ENCODE measurements at places on chromosomes 4 and X. TPM values are rescaled to one million over a fixed set of nuclear protein-coding genes. Genes with fewer than 3 reads are reported as not detected.
A peak's percentile ranks its signal among the peaks of the same experiment; 100 is the strongest.

ARSJ gene
- total RNA-seq = not detected

NLRP2B gene
- not detected for total RNA-seq

GPR34 gene
- total RNA-seq = not detected

MAOB gene
- total RNA-seq = not detected

TCEAL5 gene
- total RNA-seq = not detected

DCAF8L2 gene
- not detected for total RNA-seq

- no peak for DNase-seq
Observed at GRCh38 chrX:31449081-31449480, 377.2 kb upstream of the FTHL17 start.

DNA sequence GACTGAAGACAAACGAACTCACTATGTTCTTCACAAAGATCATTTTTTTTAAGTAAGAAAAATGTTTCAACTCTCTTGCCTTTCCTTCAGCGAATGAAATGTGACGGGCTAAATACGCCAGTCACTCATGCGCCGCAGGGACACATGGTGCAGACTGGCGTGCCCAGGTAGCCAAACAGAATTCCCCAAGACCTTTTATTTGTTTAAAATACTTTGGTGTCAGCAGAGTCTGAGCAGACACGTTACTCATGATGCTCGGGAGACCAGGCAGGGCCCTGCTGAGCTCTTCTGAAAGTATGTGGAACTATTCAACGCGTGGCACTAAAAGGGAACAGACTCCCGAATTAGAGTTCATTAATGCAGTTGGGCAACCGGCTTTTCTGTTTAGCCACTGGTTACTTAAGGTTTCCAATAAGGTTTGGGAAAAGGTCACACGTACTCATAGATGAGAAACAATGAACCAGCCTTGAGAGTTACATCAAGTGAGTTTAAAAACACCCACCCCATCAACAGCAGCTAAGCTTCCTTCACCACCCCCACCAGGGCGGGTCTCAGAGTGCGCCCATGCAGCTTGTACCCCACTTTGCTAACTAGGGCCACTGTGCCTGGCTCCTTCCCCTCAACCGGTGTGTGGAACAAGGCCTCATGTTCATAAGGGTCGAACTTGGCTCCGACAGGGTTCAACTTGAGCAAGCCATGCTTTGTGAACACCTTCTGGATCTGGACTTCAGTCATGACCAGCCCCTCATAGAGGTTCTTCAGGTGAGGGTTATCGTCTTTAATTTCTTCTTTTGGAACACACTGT is 7.3 kb downstream of the GRPEL1 start:
- DNase-seq = no peak

- DNase-seq = no peak
Observed at GRCh38 chr4:156109943-156110900, 156.6 kb upstream of the CTSO start.

DNA sequence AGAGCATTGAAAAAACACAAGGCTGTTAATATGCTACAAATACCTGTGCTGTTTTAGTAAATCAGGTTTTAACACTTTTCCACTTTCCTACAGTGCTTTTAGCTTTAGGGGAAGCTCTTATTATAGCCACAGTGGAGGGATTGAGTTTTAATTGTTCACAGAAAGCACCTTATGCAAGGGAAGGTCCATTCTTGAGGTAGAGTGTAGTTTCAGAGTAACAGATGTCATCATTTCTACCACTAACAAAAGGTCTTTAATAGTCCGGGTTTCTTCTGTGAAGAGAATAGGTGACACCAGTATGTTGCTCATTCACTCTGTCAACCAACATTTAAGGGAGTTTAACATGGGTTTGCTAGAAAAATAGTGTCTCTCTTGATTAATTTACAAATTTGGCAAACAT is 104.4 kb downstream of the STIM2 start:
- no peak for DNase-seq

DNA sequence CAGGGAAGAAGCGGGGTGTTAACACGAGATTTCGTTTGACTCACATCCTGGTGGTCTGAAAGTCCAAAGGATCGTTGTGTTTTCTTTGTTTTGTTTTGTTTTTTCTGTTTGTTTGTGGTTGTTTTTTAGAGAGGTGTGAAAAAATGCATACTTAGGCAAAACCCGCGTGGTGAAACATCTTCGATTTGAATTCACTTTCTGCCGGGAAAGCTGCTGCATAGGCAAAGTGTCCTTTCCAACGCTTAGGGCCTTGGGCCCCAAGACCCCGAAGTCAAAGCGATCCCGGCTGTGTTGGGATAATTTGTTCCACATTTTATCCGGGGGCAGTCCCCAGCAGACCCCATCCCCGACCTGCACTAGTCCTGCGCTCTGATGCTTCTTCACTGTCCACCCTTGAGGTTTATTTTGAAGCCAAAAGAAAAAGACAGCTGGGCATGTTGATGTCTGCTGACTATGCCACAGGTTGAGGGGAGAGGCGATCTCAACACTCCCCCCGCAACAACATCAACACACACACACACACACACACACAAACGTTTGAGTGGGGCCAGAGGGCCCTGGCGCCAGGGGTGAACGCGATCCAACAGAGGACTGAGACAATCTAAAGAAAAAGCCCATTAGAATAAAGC is 2.0 kb downstream of the MSX1 start:
- peak; percentile 42 for DNase-seq

GRCh38 chrX:112746812-112747595 is 67.3 kb upstream of the LHFPL1 start:
- DNase-seq = no peak

DNA sequence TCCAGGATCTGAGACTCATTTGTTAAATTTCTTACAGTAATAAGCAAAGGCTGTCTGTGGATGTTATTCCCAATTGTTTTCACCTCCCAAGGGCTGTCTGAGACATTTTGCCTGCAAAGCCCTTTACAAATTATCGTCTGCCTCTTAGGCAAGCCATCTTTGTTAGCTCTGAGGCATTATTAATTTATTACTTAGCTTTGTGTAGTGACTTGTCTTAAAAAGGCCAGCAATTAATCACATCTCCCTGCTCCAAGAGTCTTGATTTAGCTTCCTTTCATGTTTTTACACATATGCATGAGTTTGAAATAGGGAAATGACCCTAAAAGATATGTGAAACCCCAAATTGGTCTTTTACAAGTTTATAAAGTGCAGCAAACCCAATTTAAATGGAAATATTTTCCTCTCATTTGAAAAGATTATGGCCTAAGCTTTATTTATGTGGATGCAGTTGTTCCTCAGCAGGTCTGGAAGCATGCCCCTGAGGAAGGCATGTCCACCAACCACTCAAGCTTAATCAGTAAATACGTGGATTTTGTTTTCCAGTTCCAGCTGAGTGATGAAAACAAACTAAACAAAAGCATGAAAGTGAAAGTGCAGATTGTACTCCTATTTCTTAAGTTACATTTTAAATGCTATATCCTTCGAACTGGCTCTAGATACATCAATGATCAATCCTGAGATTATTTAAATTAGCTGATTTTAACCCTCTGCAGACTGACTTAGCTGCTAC is 173.6 kb upstream of the LNX1 start:
- no peak for DNase-seq

DNA sequence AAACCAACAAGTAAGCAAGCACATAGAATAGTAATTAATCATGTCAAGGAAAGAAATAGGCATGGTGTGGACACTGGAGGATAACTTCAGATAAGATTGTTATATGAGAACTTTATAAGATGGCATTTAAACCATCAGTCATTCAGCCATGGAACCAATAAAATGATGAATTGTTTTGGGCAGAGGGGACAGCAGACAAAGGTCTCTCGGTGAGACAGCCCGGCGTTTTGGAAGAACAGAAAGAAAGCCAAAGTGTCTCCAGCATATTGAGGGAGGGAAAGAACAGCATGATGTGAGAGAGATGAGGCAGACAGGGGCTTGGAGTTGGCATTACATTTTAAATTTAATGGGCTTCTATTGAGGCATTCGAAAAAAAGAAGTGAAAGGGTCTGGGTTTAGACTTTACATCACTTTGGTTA is 883 bp upstream of the PPM1K start:
- no peak for DNase-seq

- DNase-seq = no peak
Observed at GRCh38 chrX:138908577-138908976, 197.1 kb upstream of the FGF13 start.

GRCh38 chrX:85622635-85623034 is 243.2 kb upstream of the POF1B start:
- DNase-seq = no peak

DNA sequence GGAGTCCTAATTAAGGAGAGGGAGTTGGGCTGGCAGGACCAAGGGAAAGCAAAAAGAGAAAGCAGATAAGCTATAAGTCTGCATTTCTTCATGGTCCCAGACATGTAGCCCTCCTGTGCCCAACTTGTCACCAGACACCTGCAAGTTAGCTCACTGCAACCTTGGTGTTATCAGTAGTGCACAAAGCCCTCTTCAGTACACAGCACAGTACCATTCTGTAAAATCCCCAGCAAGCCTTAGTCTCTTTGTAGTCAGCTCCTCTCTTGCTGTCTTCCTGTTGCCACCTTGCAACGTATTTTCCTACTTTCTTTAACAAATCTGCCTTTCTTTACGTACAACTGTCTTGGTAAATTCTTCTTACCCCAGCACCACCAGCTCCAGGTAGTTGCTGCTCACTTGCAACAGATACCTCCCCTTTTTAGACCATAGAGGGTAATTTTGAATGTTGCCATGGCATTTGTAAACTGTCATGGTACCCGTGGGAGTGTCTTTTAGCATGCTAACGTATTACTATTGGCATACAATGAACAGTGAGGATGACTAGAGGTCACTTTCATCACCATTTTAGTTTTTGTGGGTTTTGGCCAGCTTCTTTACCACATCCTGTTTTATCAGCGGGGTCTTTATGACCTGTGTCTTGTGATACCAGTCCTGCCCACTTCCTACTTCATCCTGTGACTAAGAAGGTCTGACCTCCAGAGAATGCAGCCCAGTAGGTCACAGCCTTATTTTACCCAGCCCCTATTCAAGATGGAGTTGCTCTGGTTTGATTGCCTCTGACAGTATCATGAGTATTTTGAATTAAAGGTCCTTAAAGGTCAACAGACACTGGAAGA is 28.3 kb upstream of the AP1S2 start:
- DNase-seq = peak; percentile 12

- peak; percentile 42 for DNase-seq
Observed at GRCh38 chrX:135185795-135186443, 14.7 kb upstream of the CT55 start.

DNA sequence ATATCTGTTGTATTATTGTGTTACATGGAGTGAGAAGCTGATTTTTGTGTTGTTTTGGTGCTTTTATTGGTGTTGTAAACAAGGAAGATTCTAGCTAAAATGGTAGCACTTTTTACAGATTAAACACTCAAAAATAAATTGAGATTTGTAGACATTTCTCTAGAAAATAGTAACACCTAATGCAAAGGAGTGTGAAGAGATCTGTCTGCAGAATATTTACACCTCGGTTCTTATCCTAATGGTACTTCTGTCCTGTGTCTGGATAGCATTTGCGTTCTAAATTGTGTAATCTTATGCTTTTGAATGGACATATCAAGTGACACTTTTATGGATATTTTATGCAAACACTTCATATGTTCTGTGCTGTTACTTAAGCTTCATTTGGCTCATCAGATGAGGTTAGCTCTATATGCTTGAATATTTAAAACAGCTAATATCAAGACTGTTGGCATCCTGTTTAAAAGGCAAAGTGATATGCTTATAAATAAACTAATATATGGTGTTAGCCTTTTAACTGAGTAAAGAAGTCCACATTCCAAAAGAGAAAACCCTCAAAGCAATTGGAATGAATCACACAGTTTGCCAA is 6.0 kb downstream of the PCDH7 start:
- DNase-seq = no peak

All from B cell (primary cell).